ENCODE measurements at places on chromosomes 16 and 17.

DNA sequence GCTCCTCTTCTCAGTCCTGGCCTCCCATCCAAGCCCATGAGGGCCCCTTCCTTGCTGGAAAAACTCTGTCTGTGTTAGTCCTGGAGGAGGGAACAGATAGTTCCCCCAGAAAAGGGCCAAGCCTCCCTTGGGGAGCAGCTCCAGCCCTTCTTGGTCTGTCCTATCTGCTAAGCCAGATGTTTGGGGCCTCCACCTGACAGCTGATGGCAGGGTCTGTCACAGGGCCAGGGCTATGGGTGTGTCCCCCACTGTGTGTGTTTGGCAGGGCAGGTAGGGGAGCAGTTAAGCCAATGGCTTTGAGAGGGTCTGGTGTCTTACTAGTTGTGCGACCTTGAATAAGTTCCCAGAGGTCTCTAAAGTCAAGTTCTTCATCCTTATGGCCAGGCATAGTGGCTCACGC lies 13.6 kb upstream of the SLC4A1 start:
- DNase-seq = no peak

- no peak for DNase-seq
Observed at GRCh38 chr17:59388069-59388556, 56.7 kb downstream of the YPEL2 start.

DNA sequence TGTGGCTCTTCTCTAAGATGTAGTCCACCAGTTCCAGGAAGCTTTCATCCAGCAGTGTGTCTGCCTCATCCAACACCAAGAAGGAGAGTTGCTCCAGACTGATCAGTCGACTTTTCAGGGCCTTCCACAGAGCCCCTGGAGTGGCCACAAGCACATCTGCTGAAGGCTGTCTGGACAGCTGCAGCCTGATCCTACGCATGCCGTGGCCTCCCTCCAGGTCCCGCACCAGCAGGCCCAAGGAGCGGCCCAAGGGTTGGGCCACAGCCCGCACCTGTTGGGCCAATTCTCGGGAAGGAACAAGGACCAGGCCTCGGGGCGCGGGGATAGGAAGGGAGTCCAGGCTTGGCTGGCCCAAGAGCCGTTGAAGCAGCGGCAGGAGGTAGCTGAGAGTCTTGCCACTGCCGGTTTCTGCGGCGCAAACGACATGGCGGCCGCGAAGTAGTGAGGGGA lies 729 bp downstream of the DDX28 start:
- no peak for DNase-seq

GRCh38 chr17:70804161-70804560 lies 634.8 kb downstream of the KCNJ2 start:
- no peak for DNase-seq

DNA sequence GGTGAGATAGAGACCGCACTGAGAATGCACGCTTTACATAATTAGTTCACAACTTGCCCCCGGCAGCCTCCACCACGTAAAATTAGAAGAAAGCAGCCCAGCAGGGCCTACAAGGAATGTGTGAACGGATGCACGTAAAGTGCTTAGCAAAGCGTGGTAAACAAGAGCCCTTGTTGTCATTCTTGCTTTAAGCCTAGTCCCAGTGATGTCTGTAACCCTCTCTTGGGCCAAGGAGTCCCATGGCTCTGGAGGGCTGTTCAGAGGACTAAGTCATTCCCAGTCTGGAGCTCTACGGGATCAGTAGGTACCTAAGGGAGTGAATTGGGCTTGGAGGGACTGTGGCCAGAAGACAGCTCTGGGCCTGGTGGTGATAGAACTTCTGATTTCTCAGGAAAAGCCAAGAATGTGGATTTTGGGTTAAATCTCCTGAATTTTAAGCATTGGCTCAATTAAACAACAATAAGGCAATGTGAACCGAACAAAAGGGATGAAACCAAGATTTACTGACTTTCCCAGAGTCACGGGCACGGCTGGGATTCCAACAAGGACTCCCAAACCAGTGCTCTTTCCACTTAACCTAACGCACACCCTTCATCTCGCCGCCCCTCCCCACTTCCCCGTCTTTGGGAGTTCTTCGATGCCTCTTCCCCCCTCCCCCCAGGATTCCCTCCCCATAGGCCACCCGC lies 775 bp upstream of the CHP2 start:
- no peak for DNase-seq

- DNase-seq = no peak
Observed at GRCh38 chr17:40819528-40820125, 2.8 kb downstream of the KRT10 start.

- DNase-seq = no peak
Observed at GRCh38 chr16:9898555-9898954, 283.7 kb downstream of the GRIN2A start.

GRCh38 chr17:67655478-67656148 lies 62.1 kb upstream of the NOL11 start:
- no peak for DNase-seq

DNA sequence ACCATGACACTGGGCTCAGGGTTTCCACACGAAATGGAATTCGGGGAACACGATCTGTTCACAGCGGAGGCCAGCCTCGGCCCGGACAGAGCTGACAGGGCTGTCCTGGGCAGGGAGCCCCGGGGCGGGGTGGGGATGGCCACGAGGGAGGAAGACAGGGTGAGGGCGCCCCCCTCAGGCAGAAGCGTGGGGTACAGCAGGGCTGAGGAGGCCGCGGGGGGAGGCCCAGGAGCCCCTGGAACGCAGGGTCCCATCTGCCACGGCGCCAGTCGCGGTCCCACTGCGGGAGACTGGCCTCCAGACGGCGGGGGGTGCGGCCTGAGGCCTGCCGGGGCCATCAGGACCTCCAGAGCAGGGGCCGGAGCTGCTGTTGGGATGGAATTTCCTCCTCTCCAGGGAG lies 75.9 kb downstream of the LMF1 start:
- no peak for DNase-seq

DNA sequence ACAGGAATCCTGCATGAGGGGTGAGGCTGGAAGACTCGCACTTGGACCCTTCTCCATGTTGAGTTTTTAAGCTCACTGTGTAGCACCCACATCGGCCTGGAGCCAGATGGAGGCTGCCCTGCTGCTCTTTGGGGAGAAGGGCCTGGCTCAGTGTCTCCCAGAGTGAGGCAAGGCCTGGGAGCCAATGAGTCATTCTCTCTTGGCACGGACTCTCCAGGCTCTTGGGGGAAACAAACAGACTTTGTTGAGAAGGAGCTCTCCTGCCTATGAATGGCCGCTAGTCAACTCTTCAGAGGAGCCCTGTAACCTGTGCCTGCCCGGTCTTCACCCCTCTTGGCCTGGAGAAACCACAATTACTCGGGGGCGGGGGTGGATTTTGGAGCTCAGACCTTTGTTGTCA lies 50.8 kb upstream of the MAF start:
- no peak for DNase-seq

DNA sequence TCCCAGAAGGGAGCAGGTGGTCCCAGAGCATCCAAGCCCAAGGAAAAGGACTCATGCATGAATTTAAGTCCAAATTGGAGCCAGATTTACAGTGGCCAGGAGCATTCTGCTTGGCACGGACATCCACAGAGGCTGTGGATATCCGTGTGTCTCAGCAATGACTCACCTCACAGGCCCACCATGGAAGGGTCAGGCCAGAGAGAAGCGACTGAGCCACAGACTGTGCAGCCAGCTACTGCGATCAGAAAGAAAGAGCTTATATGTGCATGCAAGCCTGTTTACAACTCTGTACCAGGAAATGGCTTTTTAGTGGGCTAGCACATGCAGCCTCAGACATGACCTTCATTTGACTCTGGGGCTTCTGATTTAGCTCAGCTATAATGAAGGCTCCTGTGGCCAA lies 231.0 kb downstream of the C16orf95 start:
- no peak for DNase-seq

GRCh38 chr17:57570724-57571344 lies 174.3 kb downstream of the CCDC182 start:
- no peak for DNase-seq

DNA sequence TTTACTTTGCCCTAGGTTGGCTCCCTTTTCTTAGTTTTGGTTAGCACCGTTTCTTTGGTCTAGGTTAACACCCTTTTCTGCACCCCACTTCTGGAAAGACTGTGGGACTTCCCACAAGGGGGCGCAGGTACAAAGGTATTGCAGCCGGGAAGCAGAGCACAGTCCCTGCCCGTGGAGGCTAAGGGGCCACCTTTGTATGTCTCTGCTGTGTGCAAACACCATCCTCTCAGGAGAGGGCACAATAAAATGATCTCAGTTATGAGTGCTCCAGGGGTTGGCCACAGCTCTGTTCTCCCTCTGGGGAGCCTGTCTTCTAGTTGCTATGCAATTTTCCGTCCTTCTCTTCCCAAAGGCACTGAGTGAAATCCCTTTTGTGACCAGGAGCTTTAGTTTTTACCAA lies 28.4 kb upstream of the TMC5 start:
- peak; percentile 9 for DNase-seq

DNA sequence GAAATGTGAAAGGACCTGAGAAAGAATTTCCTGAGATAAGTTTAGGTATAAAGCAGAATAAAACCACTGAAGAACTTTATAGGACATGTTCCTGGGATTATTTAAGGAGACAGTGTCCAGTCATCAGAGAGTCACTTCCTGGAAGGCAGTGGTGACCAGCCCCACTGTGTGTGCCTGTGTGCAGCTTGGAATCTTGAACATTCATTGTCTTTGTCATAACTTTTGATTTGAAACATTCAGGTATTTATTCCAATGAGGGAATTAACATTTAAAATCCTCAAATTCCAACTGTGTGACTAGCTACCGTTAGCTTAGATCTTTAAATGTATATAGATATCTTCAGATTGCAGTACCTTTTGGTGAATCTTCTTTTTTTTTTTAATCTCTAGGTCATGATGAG lies 61.7 kb upstream of the MRC2 start:
- DNase-seq = no peak

DNA sequence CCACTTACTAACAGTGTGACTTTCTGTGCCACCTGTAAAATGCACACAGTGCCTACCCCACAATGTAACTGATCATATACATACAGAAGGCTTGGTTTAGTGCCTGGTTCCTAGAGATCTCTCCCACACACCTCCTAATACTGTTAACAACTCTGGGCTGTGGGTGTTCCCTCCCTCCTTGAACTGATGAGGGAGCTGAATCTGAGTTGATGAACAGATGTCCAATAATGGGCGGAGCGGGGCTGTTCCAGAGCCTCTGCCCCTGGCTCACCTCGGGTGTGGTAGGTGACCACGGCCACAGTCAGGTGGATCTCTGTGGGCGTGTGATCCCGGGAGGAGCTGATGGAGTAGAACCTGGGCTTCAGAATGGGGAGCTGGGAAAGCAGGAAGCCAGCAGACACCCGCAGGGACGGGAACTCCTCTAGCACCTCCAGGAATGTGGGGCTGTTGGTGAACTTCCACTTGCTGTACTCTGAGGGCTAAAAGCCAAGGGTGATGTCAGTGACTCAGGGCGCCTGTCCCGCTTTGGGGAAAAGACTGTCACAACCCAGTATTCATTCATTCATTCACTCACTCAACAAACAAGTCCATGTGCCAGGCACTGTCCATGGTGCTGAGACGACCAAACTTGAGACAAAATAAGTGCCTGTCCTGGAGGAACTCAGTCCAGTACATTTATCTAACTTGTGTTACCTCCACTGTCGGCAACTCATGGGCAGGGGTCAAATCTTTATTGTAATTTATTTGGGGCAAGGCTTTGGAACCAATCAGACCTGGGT lies 37.6 kb downstream of the NOS2 start:
- DNase-seq = no peak

GRCh38 chr16:86495756-86496261 lies 14.5 kb upstream of the FOXF1 start:
- no peak for DNase-seq

- no peak for DNase-seq
Observed at GRCh38 chr16:73143002-73143401, 95.1 kb upstream of the ZFHX3 start.

DNA sequence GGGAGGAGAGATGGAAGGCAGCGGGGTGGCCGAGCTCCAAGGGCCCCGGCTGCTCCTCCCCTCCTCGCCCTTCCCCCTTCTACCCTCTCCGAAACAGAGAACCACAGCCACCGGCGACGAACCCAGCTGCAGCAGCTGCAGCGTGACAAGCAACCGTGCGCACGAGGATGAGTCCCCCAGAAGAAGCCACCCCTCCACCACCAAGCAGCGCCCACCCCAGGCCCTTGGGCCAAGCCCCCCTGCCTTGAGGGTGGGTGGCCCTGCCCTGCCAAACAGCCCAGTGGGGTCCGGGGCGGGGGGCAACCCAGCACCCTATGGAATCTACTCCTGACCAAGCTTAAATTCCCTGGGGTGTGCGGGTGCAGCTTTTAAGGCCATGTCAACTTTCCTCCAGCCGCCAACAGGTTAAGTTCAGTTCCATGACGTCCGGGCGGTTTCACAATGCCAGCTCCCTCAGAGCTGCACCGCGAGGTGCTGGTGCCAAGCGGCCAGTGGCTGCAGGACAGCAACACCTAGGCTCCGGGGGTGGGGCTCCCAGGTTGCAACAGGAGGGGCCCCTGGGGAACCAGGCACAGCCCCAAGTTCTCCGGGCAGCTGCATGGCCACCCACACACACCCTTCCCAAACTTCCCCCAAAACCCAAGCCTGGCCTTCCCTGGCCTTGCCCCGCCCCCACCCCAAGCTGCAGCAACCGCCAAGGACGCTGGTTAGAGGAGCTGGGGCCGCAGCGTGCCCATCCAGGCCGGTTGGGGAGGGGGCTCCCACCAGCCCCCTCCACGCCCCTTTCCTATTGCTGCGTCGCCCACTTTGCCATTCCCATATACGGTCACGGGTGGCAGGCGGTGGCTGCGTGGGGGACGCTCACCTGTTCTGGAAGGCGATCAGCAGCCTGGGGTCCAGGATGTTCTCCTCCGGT lies 2.0 kb downstream of the CBX4 start:
- peak; percentile 43 for DNase-seq

DNA sequence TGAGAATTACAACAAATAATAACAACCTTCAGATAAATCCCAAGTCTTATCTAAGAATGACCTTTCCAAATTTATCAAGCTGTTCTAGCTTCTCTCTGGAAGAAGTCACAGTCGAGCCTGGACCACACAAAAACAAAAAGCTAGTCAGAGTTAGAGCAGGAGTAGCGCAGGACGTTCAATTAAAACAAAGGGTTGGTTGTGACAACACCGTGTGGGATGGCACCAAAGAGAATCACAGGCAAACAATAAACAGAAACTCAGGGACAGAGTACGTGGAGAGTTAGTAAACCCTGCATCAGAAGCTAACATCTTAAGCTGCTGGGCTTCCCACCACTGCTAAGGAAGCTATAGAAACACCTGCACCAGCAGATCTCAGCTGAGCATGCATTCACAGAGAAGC lies 23.8 kb downstream of the ARHGAP17 start:
- DNase-seq = no peak

GRCh38 chr17:65559804-65560627 lies 1.4 kb downstream of the AXIN2 start:
- DNase-seq = no peak
